Stomach (tissue), 19 donors: ENCODE measurements at places on chromosomes 1 and 21.

- DNase-seq = no peak
These were observed 5.1 kb upstream of the MFSD2A start for GRCh38 chr1:39949891-39950290.

DNA sequence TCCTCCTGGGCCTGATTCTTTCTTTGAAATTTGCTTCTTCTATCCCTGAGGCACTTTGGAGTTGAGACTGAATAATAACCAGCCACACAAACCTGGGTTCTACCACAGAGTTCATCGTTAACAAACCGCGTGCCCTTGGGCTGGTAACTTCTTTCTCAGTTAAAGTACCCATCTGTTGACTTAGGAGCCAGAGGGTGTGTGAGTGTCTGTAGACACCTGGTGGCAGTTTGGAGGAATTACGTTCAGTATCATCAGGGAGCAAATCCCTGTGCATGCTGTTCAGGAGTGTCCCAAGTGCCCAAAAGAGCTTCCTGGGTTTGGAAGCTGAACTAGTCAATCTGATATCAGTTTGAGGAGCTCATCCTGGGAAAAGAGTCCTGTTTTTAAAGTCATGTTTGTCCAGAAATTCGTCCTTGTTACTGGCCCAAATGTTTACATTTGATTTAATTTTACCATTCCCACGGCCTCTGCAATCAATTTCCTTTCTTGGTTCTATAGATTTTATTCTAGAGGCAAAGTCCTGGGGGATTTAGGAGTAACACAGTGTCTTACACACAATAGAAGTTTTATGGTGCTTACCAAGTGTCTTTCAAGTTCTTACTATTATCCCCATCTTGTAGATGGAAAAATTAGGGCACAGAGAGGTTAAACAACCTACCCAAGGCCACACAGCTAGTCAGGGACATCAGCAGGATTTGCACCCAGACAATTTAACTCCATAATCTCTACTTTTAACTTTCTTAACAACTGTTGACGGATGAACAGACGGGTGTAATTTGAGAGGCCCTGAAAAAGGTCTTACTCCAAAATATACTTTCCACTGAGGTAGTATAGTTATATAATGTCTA, 26.7 kb upstream of the RPTN start:
- DNase-seq = peak; percentile 70

DNA sequence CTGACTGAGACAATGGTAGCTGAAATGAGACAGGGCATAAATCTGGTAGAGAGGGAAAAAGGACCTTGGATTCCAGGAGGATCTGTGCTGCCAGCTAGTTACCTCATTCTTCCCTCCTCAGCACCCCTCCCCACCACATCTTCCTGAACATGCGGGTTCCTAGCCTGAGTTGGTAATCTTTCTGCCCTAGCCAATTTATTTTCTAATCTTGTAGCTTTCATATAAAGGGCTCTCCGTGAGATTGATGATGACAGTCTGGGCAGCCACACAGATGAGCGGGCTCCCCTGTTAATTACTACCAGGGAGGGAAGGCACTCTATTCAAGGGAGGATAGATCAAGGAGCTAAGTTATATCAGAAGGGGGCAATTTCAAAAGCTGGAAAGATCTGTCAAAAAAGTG, 20.2 kb downstream of the ARHGEF11 start:
- DNase-seq = no peak

- no peak for DNase-seq
These were observed 74.8 kb downstream of the PLA2G4A start for GRCh38 chr1:186903374-186904136.

GRCh38 chr21:39444421-39445180, 977 bp downstream of the LCA5L start:
- peak; percentile 75 for DNase-seq

GRCh38 chr1:153444078-153444477, 16.4 kb downstream of the S100A7 start:
- DNase-seq = no peak

DNA sequence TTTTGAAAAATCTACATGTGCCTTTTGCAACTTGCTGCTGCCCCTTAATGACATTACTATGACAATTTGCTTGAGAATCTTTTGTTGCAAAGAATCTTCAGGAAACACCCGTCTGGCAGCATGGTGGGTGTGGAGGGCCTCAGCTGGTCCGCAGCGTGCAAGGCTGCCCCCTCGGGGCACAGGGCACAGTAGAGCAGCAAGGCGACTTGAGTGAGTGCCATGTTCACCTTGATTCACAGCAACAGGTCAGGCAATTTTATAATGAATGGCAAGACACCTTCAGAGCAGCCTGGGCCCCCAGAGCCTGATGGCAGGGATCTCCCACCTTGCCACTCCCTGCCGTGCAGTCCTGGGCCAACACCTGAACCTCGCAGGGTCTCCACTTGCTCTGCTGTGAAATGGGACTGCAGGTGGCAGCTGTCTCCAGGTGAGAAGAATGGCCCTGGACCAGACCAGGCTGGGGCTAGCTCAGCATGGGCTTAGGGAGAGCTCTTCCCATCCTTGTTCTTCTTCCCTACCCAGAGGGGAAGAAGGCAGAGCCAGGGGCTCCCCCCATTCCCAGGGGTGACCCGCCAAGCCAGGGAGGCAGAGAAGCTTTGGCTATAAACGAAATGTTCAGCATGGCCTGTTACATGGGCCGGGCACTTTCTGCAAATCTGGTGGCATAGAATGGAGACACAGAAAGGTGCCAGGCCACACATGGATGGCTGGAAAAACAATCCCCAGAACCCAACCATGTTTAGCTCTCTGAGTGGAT, 34.5 kb upstream of the ACTRT2 start:
- DNase-seq = no peak

- no peak for DNase-seq
These were observed 8.4 kb upstream of the CROCC start for GRCh38 chr1:16913181-16913832.

GRCh38 chr1:12524266-12524665, 93.7 kb downstream of the DHRS3 start:
- no peak for DNase-seq

GRCh38 chr1:229156872-229157271, 114.0 kb upstream of the RAB4A start:
- no peak for DNase-seq

GRCh38 chr1:923991-924655, 400 bp downstream of the SAMD11 start:
- no peak for DNase-seq

GRCh38 chr1:187041104-187041503, 212.4 kb downstream of the PLA2G4A start:
- DNase-seq = no peak

GRCh38 chr1:199221371-199222150, 582.7 kb downstream of the PTPRC start:
- no peak for DNase-seq

DNA sequence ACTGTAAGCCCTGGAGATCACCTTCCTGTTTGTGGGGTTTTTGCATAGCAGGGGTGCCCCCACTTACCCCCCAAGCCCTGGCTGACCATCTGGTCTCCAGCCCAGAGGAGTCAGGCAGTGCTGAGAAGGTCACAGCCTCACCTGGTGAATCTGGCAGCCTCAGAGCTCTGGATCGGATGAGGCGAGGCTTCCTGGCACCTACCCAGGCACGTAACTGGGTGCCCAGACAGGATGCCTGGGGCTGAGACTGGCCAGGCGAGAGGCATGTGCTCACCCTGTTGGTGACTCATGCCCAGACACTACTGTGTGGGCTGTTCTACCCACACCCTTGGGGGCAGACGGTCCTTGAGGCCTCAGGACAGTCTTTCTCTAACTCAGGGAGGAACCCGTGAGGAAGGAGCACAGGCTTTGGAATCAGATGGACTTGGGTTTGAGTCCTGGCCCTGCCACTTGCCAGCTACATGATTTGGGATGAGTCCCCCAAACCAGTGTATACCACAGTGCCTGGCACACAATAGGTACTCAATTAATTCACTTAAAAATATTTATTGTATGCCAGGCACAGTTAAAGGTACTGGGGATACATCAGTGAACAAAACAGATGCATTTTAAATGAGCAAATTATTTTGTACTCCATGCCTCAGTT, 15.1 kb upstream of the PADI3 start:
- peak; percentile 29 for DNase-seq

GRCh38 chr21:29851611-29852010, 88.2 kb downstream of the GRIK1 start:
- DNase-seq = no peak

- no peak for DNase-seq
These were observed 87.9 kb downstream of the PLXNA2 start for GRCh38 chr1:208156310-208156709.

GRCh38 chr1:211519602-211520001, 27.6 kb upstream of the RD3 start:
- no peak for DNase-seq

GRCh38 chr21:37363936-37364335, 2.6 kb upstream of the DYRK1A start:
- DNase-seq = no peak

DNA sequence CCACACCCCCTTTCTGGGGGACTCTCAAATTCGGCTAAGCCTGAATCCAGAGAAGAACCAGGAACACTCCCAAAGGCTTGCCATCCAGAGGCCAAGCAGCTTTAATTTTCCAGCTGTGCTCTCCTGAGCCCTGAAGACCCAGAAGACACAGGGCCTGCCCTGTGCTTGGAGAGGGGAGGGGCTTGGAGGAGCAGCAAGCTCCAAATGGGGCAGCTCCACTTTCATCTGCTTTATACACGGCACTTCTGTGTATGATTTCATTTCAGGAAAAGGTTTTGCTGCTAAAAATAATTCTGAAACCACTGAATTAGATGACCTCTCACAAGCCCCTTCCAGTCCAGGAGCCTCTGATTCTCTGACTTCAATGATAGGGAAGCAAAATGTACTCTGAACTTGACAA, 39.2 kb upstream of the CTTNBP2NL start:
- no peak for DNase-seq

GRCh38 chr1:4045397-4046010, 145.4 kb upstream of the C1orf174 start:
- no peak for DNase-seq

DNA sequence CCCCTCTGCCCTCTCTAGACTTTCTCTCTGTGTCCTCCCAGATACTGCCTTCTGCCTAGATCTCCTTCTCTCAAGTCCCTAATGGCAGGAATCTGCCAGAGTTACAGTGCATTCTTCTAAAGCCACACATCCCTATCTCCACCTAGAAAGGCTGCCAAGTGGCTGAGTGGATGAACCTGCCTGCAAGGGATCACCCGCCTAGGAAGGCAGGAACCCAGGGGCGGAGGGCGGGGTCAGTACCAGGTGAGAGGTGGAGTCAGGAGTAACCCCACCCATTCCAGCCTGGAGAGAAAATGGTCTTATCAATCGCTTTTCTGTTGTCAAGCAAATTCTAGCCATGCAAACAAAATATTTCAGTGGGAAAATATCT, 60.8 kb downstream of the BCAR3 start:
- peak; percentile 68 for DNase-seq

DNA sequence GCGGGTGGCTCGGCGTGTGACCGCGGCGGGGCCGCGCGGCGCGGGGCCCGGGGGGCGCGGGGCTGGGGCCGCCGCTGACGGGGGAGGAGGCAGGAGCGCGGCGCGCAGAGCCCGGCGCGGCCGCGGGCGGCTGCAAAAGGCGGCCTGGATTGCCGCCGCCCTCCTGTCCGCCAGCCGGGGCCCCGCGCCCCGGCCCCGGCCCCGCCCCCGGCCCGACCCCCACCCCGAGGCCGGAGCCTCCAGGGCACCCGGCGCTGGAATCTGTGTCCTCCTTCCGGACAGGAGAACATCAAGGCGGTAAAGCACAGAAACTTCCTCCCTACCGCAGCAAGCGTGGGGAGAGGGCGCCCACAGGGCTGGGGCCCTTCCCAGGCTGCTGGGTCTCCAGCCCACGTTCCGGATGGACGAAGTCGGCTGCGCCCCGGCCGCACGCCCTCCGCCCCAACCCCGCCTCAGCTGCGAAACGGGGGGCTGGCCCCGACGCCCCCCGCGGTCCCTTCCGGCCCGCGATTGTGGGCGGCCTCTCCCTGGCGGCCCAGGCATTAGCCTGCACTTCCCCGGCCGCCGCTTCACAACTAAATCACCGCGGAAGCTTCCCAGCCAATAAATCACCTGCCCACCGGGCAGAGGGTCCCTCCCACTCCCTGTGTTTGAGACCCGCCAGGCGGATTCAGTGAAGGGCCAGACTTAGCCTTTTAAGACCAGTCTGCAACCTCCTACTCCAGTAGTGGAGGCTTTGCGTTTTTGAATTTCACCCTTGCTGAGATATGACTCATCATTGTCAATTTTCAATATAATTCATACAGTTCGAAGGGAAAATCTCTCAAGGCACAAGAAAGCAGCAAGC, 106.0 kb downstream of the SLC45A1 start:
- DNase-seq = peak; percentile 63

DNA sequence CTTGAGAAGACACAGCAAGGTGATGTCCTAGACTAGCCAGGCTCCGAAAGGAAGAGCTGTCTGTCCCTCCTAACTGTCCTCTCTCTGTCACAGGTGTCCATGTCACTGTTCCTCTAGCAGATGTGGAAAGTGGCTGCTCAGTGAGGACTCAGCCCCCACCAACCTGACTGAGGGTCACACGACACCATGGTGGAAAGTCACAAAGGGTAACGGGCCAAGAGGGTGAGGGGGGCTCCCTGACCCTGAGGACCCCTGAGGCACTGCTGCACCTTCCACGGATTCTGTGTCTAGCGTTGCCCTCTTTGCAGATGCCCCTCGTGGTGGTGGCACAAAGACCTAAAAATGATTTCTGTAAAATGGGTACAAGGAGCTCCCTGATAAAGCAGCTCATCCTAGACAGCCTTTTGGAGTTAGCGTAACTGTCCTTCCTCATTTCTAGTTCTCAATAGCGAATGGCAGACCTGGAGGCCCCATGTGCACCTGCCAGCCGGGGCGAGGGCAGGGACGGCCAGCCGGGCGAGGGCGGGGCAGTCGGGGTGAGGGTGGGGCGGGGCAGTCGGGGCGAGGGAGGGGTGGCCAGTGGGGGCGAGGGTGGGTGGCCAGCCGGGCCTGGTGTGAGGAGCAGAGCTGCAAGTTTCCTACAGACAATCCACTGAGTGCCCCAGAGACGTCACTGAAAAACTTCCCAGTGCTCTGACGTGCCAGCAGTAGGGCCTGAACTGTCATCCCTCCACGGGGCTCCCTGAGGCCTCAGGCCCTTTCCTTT, 23.4 kb downstream of the POFUT2 start:
- peak; percentile 17 for DNase-seq
